Calu3 (cell line): ENCODE measurements at places on chromosomes 11 and 22.
A peak's percentile ranks its signal among the peaks of the same experiment; 100 is the strongest.

GRCh38 chr22:37343348-37343747 is 61.0 kb downstream of the CYTH4 start:
- DNase-seq, result no peak

- DNase-seq, result no peak
Measured at GRCh38 chr11:82732348-82732733, 1.3 kb downstream of the FAM181B start.

GRCh38 chr11:94595076-94595475 is 27.9 kb downstream of the PIWIL4 start:
- no peak for DNase-seq

DNA sequence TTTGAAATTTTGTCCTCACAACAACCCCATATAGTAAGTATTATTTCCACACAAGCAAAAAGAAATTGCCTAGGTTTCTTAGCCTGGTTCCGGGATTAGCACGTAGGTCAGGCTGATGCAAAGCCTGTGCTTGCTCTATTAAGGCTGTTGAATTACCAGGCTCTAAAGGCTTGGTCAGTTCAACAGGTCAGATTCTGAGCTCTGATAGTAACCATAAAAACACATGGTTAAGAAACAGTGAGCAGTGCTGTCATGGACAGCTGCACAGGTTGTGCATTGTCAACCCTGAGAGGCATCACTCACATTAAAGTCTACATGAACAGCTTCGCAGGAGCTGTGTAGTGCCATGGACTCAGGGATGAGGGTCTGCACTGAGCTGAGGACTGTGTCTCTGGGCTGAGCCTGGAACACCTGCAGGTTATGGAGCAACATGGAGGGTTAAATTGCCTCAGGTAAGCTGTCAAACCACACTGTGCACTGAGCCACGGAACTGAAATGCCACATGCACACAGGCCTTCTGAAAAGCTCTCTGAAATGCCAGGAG is 98.0 kb downstream of the PIWIL4 start:
- DNase-seq, result no peak

DNA sequence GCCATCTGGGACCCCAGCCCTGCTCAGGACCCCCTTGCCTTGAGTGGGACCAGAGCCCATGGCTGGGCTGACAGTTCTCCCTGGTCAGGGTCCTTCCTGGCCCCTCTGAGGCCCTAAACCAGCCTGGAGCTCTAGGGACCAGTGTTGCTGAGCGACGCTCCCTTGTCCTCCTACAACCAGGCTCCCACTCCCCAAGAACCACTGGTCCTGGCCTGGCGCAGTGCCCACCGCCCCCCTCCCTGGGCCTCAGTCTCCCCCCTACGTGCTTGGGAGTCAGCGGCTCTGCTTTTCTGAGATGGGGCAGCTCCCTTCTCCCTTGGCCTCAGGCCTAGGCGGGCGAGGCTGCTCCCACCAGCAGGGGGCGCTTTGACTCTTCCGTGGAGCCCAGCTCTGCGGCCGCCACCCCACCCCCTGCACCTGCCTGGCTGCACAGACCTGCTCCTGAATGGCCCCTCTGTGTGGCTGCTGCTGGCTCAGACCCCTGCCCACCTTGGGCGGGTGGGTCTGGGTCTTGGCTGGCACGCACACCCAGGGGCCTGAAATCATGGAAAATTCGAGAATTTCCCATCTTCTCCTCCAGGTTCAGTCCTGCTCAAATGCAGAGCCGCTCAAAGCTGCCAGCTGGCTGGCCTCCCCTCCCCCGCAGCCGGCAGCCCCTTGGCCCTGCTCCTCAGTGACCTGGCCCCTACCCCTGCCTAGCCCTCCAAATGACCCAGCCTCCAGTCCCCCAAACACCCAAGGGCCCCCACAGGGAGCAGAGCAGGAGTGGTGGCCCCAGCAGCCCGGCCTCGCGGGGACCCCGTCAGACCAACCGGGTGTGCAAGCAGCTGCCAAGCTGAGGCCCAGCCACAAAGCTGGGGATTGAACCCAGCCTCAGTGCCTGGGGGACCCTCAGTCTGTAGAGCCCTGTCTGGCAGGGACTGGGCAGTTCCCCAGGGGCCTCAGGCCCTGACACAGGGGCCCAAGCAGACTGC is 9.1 kb downstream of the PRR33 start:
- peak; percentile 88 for DNase-seq

DNA sequence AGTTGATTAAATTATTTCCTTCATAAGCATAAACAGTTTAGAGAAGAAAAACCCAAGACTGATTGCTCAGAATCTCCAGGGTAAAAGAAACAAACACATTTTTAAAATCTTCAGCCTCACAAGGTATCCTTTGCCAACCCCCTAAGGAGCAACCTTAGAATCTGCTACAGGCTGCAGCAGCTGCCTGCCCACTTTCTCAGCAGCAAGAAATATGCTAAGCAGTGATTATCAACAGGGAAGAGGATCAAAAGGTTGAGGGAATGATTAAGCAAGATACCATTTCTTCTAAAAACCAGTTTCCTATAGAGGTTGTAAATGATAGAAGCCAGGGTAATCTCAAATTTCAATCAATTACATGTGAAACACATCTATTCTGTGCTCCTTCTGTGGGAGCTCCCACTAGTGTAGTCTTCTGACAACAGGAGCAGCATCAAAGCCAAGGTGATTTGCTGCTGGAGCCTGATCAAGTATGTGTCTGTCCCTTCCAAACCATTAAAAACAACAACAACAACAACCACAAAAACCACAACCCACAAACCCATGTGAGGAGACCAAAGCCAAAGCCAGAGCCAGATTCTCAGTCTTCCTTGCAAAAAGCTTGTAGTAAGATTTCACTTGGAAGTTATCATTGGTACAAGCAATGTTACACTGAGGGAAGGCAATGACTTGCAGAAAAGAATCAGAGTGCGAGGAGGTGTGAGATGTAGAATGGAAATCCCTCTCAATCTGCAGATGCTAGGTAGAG is 761.2 kb downstream of the DLG2 start:
- DNase-seq, result no peak

- no peak for DNase-seq
Measured at GRCh38 chr11:13889552-13890249, 72.8 kb upstream of the SPON1 start.

DNA sequence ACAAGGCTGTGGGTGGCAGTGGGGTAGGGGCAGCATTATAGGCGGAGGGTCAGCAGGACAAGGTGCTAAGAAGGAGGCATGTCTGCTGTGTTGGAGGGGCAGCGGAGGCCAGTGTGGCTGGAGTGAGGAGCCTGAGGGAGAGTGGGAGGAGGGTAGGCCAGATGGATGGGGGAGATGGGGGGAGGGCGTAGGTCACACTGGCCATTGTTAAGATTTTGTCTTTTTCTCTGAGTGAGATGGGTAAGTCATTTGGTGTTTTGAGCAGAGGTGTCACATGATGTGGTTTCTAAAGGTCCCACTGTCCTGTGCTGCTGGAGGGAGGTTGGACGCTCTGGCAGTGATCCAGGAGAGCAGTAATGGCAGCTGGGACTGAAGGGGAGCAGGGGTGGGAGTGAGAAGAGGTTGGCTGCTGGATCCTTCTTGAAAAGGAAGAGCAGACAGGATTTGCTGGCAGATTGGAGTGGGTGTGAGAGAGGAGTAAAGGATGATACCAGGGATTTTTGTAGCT is 9.8 kb downstream of the PPP6R3 start:
- no peak for DNase-seq

DNA sequence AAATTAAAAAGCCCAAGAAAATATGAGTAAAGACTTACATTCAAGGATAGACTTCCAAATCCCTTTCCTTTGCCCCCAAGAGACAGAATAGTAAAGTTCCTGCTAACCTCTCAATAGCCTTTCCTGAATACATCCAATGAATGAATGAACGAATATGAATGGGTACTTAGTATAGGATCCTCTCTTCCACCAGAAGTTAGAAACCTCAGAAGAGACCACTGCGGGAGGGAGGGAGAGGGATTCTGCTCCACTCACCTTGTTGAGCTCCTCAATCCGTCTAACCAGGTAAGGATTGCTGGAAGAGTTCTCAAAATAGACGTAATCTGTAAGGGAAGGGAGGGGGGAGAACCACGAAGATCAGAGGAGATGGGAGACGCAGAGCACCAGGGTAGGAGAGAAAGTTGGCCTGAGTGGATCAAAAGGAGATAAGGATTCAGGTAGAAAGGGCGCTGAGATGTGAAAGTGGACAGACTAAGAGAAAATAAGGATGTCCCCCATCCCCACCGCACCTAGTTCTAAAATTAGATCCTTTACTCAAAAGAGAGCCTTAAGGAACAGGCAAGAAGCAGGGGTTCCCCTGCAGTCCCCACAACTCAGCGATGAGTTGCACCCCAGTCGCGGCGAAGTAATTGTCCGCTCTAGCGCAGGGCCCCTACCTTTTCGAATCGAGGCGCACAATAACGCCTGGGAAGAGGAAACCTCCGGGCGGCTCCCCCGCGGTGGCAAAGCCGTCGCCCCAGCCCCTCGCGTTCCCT is 1.1 kb downstream of the MTA2 start:
- no peak for DNase-seq

DNA sequence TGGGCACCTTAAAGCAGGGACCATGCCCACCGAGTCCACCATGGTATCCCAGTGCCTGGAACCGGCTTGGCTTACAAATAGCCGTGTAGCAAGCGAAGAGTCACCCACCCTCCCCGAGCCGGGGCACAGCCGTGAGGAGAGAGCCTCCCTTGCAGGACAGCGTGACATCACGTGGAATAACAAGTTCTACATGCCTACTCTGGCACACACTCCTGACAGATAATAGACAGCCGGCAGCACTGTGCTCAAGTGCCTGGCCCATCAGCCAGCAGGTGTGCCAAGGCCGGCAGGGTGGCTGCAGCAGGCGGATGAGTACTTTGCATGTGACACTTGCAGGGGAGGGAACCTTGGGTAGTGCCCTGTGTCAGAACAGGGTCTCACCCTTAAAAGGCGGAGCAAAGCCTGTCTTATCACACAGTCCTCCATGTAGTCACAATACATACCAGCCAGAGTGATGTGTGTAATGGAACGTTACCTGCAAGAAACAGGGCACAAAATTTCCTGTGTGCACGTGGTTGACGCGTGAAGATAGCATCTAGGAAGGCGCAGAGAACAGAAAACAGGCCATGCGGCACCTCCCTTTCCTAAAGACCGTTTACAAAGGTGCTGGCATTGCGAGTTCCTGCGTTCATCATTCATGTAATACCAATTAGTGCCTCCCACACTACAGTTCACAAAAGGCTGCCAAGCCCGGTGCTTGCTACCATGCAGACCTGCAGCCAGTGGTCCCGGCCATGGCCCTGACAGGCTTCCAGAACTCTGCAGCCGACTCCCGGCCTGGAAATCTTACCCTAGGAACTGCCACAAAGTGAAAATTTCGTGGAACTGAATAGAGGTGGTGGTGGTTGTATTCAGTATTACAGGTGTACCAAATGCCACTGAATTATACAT is 16.4 kb downstream of the TOM1 start:
- DNase-seq, result no peak

- no peak for DNase-seq
Measured at GRCh38 chr11:64044730-64045393, 9.1 kb downstream of the FLRT1 start.

GRCh38 chr11:121683791-121684190 is 231.0 kb upstream of the SORL1-AS1 start:
- no peak for DNase-seq

DNA sequence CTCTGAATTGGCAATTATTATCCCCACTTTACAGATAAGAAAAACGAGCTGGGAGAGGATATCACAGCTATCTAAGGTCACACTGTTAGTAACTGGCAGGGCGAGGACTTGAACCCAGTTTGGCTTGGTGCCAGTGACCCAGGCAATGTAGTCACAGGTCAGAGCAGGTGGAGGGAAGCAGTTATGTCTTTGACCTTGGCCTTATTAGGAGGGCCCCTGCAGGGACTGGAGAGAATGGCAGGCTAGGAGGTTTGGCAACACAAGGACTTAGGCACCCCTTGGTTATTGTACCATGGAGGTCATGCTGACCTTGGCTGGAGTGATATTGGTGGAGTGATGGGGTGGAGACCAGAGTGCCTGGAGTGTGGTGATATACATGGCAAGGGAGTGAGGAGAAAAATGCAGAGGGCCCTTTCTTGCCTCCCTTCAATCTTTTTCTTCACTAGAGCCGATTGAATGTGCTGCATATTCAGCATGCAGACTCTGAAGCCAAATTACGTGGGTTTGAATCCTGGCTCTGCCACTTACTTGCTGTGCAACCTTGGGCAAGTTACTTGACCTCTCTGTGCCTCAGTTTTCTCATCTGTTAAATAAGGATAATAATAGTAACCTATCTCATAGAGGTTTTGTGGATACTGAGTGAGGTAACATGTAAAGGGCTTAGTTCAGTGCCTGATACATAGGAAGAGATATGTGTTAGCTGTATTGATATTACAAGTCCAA is 92.7 kb upstream of the TBCEL start:
- no peak for DNase-seq

GRCh38 chr11:93614173-93614722 is 47.2 kb upstream of the CEP295 start:
- no peak for DNase-seq

- DNase-seq, result no peak
Measured at GRCh38 chr11:61610905-61611304, 30.0 kb upstream of the SYT7 start.

DNA sequence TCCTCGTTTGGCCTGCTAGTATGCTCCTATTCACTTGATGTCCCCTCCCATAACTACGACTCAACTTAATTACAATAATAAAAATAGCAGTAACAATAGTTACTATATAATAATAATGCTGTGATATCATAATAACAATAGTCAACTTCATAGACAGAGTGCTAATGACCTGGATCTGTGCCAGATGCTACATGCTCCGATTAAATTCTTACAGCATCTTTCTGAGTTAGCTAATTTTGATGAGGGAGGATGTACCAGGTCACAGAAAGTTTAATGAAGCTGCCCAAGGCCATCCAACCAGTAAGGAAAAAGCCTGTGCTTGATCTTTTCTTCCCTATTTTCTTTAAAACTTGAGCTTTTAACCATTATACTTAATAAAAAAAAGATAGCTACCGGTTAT is 413.4 kb upstream of the LRRC4C start:
- DNase-seq, result no peak

- DNase-seq, result no peak
Measured at GRCh38 chr11:65493367-65494176, 5.3 kb upstream of the MALAT1 start.

DNA sequence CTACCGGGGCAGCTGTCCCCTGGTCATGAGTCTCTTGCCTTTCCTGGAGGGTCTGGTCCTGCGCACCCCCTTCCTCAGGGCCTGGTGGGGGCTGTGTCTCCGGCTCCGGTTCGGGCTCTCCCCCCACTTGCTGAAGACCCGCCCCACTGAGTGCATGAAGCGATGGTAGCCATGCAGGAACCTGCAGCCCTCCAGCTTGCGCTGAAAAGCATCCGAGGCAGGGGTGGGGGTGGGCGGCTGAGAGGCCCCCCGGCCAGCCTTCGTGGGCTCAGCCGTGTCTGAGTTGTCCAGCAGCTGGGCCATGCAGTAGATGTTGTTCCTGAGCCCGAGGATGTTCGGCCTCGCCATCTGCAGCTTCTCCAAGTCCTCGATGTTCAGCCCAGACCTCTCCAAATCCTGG is 2.8 kb downstream of the OSM start:
- no peak for DNase-seq

DNA sequence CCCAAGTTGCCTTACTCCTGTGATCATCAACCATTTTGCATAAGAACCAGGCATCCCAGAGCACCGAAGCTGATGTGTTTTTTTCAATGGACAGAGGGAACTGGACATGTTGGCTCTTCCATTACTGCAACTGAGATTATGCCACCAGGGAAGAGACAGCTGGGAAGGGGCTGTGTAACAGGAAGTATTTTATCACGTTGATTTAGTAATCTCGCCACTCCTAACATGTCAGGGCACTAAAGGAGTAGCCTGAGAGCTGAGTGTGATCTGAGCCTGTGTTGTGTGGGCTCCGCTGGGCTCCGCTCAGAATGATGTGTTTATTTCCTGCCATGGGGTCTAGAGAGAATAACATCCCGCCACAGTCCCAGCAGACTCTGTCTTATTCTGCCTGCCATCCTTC is 165.4 kb downstream of the GRIK4 start:
- DNase-seq, result no peak

- no peak for DNase-seq
Measured at GRCh38 chr11:66044757-66045156, 4.2 kb downstream of the GAL3ST3 start.
